Activated T-helper 1 cell treated with anti-CD3 and anti-CD28 coated beads, Interleukin-12 subunit alpha, Interleukin-12 subunit beta, Interleukin-2, Interleukin-4 antibody, amounts not matched to agents 30 ng/mL and 10 ng/mL and 1 ng/mL, durations not matched to agents 14 hours and 24 hours and 36 hours (primary cell): ENCODE measurements at places on chromosomes 1 and 21. TPM values are rescaled to one million over a fixed set of nuclear protein-coding genes. Genes with fewer than 3 reads are reported as not detected.

DNA sequence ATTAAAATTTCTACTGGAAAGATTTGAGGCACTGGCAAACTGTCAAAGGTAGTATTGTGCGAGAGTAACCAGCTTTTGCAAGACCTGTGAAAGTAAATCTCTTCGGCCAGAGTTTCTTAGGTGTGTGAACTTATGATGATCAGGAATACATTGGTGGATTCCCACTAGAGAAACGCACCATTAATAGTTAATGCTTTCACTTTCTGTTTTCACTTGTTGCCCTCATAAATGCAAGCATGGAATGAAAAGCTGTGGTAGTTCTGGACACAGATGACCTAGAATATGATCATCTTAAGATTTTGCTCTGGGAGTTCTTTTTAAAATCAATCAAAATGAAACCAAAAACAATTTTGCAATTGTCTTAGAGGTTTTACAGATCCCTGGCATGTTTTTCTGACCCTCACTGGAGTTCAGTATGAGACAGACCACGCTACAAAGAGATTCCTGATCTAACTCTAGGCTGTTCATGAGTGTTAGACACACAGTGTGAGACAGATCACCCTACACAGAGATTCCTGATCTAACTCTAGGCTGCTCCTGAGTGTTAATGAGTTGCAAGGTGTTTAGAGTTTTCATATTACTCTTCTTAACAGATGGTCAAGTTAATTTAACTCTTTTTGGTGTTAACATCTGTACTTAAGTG, 98.8 kb downstream of the SDCCAG8 start:
- H3K36me3 ChIP-seq = peaks cover 4% of the 10 kb centered on the region
- peak overlapping the region; percentile 28 for H3K4me3 ChIP-seq
- H3K27ac ChIP-seq = peak overlapping the region; percentile 1
- no peak for DNase-seq
- H3K27me3 ChIP-seq = no peaks in the 10 kb centered on the region

Gene AIRE
- not detected in 2 replicates for total RNA-seq

DNA sequence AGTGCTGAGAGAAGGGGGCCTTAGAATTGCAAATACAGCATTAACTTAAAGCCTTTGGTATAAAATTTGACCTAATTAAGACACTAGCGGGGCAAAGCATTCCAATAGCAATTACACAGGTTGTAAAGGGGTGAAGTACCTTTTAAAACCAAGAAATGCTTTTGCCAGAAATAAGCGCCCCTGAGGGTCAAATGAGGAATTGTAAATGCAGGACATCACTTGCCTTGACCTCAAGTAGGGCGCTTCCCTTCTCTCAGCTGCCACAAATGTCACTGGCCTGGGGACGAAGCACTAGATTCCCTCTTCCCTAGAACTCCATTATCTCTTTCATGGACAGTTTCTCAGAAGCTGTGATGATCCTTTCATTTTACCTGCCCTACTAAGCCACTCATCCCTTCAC, 48.3 kb downstream of the SEC16B start:
- no peaks in the 10 kb centered on the region for H3K36me3 ChIP-seq
- no peak overlapping the region for H3K4me3 ChIP-seq
- no peak for DNase-seq
- H3K4me1 ChIP-seq = no peaks in the 10 kb centered on the region

DNA sequence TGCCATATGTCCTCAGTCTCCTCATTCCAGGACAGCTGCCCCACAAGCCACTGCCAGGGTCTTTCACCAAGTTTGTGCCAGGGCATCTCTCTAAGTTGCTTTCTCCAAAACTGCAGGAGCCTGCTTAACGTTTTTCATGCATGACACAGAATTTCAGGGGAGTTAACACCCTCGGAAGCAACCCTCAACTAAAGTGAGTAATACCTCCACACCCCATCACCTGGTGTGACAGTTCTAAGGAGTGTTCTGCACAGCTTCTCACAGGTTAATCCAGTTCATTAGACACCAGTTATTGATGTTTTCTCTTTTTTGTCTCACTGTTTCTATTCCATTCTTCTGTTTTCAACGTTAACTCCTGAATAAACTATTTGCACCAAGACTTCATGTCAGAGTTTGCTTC, 115.0 kb downstream of the BACH1 start:
- H3K27me3 ChIP-seq = no peaks in the 10 kb centered on the region
- no peak overlapping the region for H3K4me3 ChIP-seq
- H3K4me1 ChIP-seq = no peaks in the 10 kb centered on the region
- no peak overlapping the region for H3K27ac ChIP-seq

DNA sequence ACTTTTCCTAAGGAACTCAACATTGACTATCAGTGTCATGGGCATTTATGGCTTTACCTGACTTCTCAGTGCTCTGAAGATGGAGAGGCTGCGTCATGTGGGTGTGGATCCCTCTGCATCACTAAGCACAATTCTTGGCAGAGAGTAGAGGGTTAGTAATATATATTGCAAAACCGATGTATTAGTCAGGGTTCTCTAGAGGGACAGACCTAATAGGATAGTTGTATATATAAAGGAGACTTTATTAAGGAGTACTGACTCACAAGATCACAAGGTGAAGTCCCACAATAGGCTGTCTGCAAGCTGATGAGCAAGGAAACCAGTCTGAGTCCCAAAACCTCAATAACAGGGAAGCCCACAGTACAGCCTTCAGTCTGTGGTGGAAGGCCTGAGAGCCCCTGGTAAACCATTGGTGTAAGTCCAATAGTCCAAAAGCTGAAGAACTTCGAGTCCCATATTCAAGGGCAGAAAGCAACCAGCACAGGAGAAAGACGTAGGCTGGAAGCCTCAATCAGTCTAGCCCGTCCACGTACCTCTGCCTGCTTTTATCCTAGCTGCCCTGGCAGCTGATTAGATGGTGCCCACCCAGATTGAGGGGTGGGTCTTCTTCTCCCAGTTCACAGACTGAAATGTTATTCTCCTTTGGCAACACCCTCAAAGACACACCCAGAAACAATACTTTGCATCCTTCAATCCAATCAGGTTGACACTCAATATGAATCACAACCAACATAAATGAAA, 159.7 kb upstream of the NRIP1 start:
- H3K27me3 ChIP-seq = no peaks in the 10 kb centered on the region
- H3K4me3 ChIP-seq = no peak overlapping the region
- no peak overlapping the region for H3K27ac ChIP-seq
- no peaks in the 10 kb centered on the region for H3K4me1 ChIP-seq
- no peak for DNase-seq

Gene AMY1B
- total RNA-seq = not detected in 2 replicates

Gene USH2A
- total RNA-seq = not detected in 2 replicates

DNA sequence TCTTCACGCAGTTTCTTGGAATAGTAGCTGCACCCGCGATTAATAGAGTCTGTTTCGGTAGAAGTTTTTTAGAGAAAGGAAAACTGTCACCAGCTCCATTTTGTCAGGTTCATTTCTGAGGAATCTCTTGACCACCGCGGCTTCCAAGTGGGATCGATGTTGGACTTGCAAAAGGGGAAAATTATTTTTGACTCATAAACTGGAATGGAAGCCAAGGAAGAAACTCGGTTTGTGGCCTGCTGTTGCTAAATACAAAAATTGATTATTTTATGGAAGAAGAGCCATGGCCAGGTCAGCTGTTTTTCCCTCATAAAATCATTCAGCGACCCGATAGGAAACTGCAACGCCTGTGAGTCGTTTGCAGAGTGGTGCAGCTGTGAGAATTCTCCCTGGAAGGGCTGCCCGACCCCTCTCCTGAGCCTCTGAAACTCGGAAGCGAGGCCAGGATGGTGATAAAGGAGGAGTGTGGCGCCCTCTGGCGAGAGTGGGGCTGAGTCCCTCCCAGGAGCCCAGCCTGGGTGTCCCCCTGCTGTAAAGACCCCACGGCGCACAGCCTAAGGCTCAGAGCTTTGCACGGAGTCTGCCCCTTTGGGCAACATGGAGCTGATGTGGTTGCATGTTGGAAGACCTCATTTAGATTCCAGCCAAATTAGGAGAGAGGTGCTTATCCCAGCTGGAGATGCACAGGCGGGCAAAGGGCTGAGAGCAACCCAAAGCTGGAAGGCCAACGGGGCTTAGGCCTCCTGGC, 83.6 kb upstream of the SLC25A33 start:
- H3K36me3 ChIP-seq = no peaks in the 10 kb centered on the region
- no peak overlapping the region for H3K27ac ChIP-seq
- peaks cover 14% of the 10 kb centered on the region for H3K27me3 ChIP-seq
- DNase-seq = peak; percentile 21
- H3K4me1 ChIP-seq = peaks cover 7% of the 10 kb centered on the region
- no peak overlapping the region for H3K4me3 ChIP-seq

DNA sequence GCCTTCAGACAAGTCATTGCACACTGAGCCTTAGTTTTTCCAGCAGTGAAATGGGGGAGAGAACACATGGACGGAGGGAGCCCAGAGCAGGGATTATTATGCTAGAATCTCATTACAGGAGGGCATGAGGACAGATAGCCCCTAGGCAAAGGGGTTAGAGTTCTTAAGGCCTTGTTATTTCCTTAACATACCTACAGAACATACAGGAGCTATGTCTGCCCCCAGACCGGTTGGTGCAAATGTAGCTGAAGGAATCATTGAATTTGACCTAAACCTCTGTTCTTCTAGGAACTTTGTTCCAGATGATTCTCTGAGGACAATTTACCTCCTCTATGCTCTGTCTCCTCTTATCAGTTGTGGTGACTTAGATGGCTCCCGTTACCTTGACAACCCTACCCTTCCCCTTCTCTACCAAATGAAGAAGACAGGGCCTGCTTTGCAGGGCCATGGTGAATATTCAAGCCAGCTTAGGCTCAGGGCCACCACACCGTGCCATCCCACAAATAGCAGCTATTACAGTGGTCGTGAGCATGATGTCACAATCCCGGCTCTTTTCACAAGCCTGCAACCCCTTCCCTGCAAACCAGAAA, 156.9 kb downstream of the IGSF21 start:
- no peak for DNase-seq
- H3K4me1 ChIP-seq = no peaks in the 10 kb centered on the region
- H3K4me3 ChIP-seq = no peak overlapping the region
- no peaks in the 10 kb centered on the region for H3K36me3 ChIP-seq
- H3K27me3 ChIP-seq = no peaks in the 10 kb centered on the region

- DNase-seq = no peak
- H3K27ac ChIP-seq = no peak overlapping the region
- peaks cover 10% of the 10 kb centered on the region for H3K27me3 ChIP-seq
Observed at GRCh38 chr21:36547464-36547863, 67.5 kb upstream of the CLDN14 start.
